ENCODE measurements at places on chromosomes 2 and 18. TPM values are rescaled to one million over a fixed set of nuclear protein-coding genes. Genes with fewer than 3 reads are reported as not detected.

DNA sequence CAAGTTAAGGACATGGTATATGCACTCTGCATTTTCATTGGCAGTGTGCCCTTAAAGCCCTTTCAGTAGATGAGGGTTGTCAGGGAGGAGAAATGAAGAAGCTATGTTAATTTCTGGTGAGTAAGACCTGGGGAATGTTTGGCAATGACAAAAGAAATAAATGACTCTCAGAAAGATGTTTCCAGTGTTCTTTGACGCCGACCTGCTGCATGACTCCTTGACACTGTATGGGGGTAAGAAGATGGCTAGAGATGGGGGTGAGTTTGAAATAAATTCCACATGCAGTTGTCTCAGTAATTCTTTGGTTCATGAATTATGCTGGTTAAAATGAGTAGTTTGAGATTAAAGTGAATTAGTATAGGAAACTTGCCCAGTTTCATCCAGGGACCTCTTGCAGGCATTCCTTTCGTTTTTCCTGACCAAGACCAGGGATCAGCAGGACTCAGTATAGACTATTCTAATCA, 5.9 kb downstream of the CCDC121 start:
- no peaks in the 10 kb centered on the region for H3K27me3 ChIP-seq
- DNase-seq: no peak
- no peak overlapping the region for H3K4me3 ChIP-seq
- H3K4me1 ChIP-seq: peaks cover 12% of the 10 kb centered on the region
- H3K36me3 ChIP-seq: peaks cover 62% of the 10 kb centered on the region

DNA sequence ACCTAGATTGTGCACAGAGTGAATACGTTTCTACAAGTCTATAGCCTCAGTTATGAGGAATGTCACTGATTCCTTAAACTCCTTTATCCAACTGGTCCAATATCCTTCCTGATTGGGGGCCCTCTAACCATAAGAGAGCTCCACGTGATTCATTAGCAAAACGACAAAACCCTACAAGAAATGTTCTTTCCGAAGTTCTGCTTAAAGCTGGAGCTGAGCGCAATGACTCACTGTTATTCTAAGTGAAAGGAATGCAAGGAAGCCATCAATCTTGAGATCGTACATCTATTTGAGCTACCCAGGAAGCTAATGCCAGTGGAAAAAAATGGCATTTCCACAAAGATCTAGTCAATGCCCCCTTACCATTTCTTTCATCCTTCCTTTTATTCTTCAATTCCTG, 354.9 kb upstream of the CDH20 start:
- DNase-seq: no peak
- no peaks in the 10 kb centered on the region for H3K4me1 ChIP-seq
- no peaks in the 10 kb centered on the region for H3K36me3 ChIP-seq

GRCh38 chr2:102186791-102187495, at the start of gene IL1RL2:
TSS of gene IL1RL2 (plus strand) at chr2:102187023. CDS start at chr2:102187868, 845 bp downstream.
- no peaks in the 10 kb centered on the region for H3K36me3 ChIP-seq
- peaks cover 6% of the 10 kb centered on the region for H3K4me1 ChIP-seq
- H3K27ac ChIP-seq: no peak within 1 kb of the TSS
- peaks cover 36% of the 10 kb centered on the region for H3K27me3 ChIP-seq

The CRIM1 gene
- total RNA-seq: 2.0 TPM

The SERPINB10 gene
- total RNA-seq: not detected

The CNDP1 gene
- not detected for total RNA-seq

The VWC2L gene
- not detected for total RNA-seq

The LRP2 gene
- total RNA-seq: not detected

All from naive thymus-derived CD8-positive, alpha-beta T cell (primary cell).